ENCODE measurements at places on chromosomes 6 and 20. TPM values are rescaled to one million over a fixed set of nuclear protein-coding genes. Genes with fewer than 3 reads are reported as not detected.

- DNase-seq = no peak
- peaks cover 58% of the 10 kb centered on the region for H3K36me3 ChIP-seq
- H3K27me3 ChIP-seq = no peaks in the 10 kb centered on the region
- no peak overlapping the region for H3K27ac ChIP-seq
These were observed 23.1 kb upstream of the MROH8 start for GRCh38 chr20:37202267-37202943.

The PLA2G7 gene
- 2.4 TPM for total RNA-seq

The PAX1 gene
- total RNA-seq = not detected

DNA sequence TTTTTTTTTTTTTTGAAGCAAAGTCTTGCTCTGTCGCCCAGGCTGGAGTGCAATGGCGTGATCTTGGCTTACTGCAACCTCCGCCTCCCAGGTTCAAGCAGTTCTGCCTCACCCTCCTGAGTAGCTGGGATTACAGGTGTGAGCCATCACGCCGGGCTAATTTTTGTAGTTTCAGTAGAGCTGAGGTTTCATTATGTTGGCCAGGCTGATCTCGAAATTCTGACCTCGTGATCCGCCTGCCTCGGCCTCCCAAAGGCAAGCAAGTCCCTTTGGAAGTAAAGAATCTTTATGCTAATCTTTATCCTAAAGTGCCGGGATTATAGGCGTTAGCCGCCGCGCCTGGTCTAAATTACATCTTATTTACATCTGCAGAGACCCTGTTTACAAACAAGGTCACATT lies 1.5 kb downstream of the PSMG4 start:
- peaks cover 13% of the 10 kb centered on the region for H3K36me3 ChIP-seq
- H3K4me1 ChIP-seq = peaks cover 33% of the 10 kb centered on the region
- DNase-seq = no peak
- no peaks in the 10 kb centered on the region for H3K27me3 ChIP-seq

The NHLRC1 gene
- total RNA-seq = 0.29 TPM

DNA sequence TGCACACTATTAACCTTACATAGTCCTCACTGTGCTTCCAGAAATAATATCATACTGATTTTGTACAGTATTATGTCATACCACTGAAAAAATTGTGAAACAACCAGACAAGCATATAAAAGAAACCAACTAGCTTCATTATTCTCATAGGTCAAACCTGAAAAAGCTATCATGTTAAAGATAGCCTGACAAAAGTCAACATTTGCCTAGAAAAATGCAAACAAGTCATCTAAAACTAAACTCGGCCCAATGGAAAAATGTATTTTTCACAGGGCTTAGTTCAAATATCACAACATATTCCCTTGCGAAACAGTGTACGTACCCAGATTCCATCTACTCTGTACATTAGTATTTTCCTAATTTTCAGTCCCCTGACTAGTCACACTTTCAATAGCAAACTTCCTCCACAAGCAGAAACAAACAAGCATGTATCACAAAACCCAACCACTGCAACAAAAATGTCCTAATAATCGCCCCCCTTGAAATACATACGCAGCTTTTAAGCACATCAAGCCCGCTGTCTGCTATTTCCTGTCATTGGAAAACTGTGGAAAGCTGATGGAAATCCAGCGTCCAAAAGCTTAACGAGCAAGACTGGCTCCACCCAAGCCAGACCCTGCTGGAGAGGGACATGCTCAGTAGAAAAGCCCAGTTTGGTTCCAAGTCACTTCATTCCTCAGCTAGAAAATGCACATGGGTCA lies 93.1 kb downstream of the EPB41L2 start:
- no peaks in the 10 kb centered on the region for H3K4me1 ChIP-seq
- H3K4me3 ChIP-seq = no peak overlapping the region
- no peak overlapping the region for H3K27ac ChIP-seq
- DNase-seq = no peak
- H3K27me3 ChIP-seq = no peaks in the 10 kb centered on the region

The APCDD1L gene
- total RNA-seq = not detected

GRCh38 chr6:46734867-46735719 lies at the start of gene PLA2G7:
Gene PLA2G7, minus strand, starts transcription at chr6:46735375. Its CDS starts 12,484 bp downstream, at chr6:46722891.
- H3K4me1 ChIP-seq = no peaks in the 10 kb centered on the region
- no peaks in the 10 kb centered on the region for H3K36me3 ChIP-seq
- H3K4me3 ChIP-seq = no peak within 1 kb of the TSS

DNA sequence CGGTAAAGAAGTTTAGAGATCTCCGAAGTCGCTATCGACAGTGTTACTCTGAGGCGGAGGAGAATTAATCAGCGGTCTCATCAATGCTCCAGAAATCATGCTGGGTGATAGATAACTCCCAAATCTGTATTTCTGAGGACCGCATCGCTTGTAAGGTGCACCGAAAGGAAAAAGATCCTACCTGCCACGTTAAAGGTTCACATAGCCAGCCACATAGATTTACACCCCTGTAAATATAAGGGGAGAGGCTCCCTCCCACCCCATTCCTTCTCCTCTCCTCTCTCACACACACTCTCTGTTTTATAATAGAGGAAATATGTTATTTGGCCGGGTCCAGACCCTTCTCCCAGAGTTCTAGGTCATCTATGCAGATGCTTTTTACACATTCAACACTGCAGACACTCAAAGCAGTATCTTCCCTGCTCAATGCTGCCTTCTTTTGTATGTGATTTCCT lies 620 bp upstream of the DEK start:
- H3K27ac ChIP-seq = peak overlapping the region; percentile 74
- peaks cover 44% of the 10 kb centered on the region for H3K4me1 ChIP-seq
- peak overlapping the region; percentile 72 for H3K4me3 ChIP-seq
- H3K27me3 ChIP-seq = no peaks in the 10 kb centered on the region

- DNase-seq = no peak
- H3K4me3 ChIP-seq = no peak overlapping the region
- no peaks in the 10 kb centered on the region for H3K4me1 ChIP-seq
- H3K36me3 ChIP-seq = no peaks in the 10 kb centered on the region
- H3K27ac ChIP-seq = no peak overlapping the region
- no peaks in the 10 kb centered on the region for H3K27me3 ChIP-seq
These were observed 73.0 kb upstream of the FAM8A1 start for GRCh38 chr6:17527076-17527475.

- no peak for DNase-seq
- no peak overlapping the region for H3K4me3 ChIP-seq
- H3K36me3 ChIP-seq = no peaks in the 10 kb centered on the region
- no peaks in the 10 kb centered on the region for H3K4me1 ChIP-seq
These were observed 190.3 kb upstream of the PCSK2 start for GRCh38 chr20:17036541-17036940.

GRCh38 chr6:47407300-47408281 lies 70.0 kb upstream of the CD2AP start:
- no peaks in the 10 kb centered on the region for H3K27me3 ChIP-seq
- no peaks in the 10 kb centered on the region for H3K36me3 ChIP-seq
- H3K4me1 ChIP-seq = no peaks in the 10 kb centered on the region
- H3K4me3 ChIP-seq = no peak overlapping the region

DNA sequence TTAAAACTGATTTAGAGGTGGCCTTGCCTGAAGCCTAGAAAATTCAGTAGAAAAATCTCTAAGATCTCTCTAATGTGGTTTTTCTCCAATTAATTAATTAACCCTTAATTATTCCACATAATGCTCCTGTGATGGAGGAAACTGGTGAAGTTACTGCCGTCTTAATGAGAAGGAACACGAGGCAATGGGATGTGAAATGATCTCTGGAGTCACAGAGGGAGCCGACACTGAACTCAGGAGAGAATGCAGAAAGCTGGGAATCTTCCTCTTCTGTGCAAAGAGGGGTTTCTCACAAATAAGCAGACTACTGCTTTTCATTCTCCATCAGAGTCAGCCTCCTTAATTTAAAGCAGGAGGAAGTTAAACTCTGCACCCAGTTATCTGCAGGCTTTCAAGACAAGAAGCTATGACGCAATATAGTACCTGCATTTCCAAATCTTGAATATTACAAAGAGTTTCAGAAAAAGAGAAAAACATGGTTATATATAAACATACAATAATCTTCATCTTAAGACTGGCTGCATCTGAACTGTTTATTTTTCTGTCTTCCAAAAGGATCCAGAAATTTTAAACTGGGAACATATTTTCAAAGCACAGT lies 18.1 kb upstream of the SNRPB2 start:
- H3K27ac ChIP-seq = no peak overlapping the region
- DNase-seq = no peak
- H3K36me3 ChIP-seq = no peaks in the 10 kb centered on the region
- peaks cover 24% of the 10 kb centered on the region for H3K4me1 ChIP-seq

The MICB gene
- total RNA-seq = 21.9 TPM

- DNase-seq = no peak
- H3K27me3 ChIP-seq = no peaks in the 10 kb centered on the region
- H3K4me1 ChIP-seq = no peaks in the 10 kb centered on the region
- H3K4me3 ChIP-seq = no peak overlapping the region
- H3K36me3 ChIP-seq = no peaks in the 10 kb centered on the region
- H3K27ac ChIP-seq = no peak overlapping the region
These were observed 198.2 kb downstream of the WDR27 start for GRCh38 chr6:169503422-169504152.

GRCh38 chr20:33897313-33897912 lies 86.3 kb downstream of the CHMP4B start:
- no peak overlapping the region for H3K4me3 ChIP-seq
- H3K4me1 ChIP-seq = no peaks in the 10 kb centered on the region
- H3K27ac ChIP-seq = no peak overlapping the region
- no peaks in the 10 kb centered on the region for H3K27me3 ChIP-seq

DNA sequence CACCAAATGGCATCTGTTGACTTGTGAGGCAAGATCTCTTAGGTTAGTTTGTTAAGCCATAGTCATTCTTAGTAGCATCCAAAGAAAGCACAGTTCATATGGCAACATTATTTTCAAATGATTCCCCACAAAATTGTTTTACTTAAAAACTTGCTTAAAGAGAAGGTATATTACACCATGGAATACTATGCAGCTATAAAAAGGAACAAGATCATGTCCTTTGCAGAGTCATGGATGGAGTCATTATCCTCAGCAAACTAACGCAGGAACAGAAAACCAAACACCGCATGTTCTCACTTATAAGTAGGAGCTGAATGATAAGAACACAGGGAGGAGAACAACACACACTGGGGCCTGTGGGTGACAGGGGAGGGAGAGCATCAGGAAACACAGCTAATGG lies 10.9 kb upstream of the DSE start:
- H3K27me3 ChIP-seq = no peaks in the 10 kb centered on the region
- H3K27ac ChIP-seq = no peak overlapping the region

The SLC22A2 gene
- total RNA-seq = not detected

The SOX4 gene
- total RNA-seq = 0.66 TPM

DNA sequence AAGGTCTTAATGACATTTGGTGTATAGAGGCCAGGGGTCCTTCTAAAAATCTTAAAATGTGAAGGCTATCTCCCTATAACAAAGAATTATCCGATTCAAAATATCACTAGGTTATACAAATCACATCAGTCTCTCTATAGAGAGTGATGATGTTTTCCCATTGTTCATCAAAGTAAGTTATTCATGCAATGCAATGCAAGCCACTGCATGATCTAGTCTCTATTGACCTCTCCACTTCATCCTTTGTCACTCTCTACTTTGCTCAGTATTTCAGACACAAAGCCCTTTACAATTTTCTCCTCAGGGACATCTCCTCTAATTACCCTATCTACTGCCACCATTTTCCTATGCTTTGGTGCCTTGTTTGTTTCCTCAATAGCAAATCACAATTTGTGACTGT lies 628.0 kb downstream of the HTR1B start:
- H3K4me1 ChIP-seq = no peaks in the 10 kb centered on the region
- H3K4me3 ChIP-seq = no peak overlapping the region
- H3K27ac ChIP-seq = no peak overlapping the region
- H3K27me3 ChIP-seq = no peaks in the 10 kb centered on the region

The DOK5 gene
- total RNA-seq = 5.1 TPM

GRCh38 chr6:54245265-54245664 lies 63.0 kb upstream of the TINAG start:
- H3K27me3 ChIP-seq = no peaks in the 10 kb centered on the region
- no peaks in the 10 kb centered on the region for H3K36me3 ChIP-seq
- no peak for DNase-seq
- H3K4me1 ChIP-seq = no peaks in the 10 kb centered on the region
- no peak overlapping the region for H3K27ac ChIP-seq
- no peak overlapping the region for H3K4me3 ChIP-seq

The SNX21 gene
- 1.2 TPM for total RNA-seq

The MAVS gene
- 34.8 TPM for total RNA-seq

DNA sequence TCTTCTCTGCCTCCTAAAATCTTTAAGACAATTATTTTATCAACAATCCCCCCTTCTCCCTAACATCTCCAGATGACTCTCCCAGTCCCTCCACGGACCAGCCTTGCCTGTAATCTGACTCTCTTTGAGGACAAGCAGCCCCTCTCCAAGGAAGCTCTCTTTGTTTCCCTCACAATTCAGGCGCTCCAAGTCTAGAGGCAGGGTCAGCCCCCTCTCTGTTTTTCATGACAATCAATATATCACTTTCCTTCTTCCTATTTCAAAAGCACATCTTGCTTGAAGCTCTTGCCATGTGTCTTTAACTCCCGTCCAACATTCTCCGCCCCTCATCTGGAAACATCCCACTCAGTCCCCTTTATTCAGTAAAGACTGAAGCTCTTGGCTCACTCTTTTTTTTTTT lies 393.4 kb upstream of the SULF2 start:
- H3K27ac ChIP-seq = no peak overlapping the region
- DNase-seq = no peak
- H3K4me1 ChIP-seq = no peaks in the 10 kb centered on the region

GRCh38 chr6:8336406-8337057 lies 98.8 kb downstream of the SLC35B3 start:
- H3K4me1 ChIP-seq = no peaks in the 10 kb centered on the region
- H3K27ac ChIP-seq = no peak overlapping the region
- H3K27me3 ChIP-seq = no peaks in the 10 kb centered on the region
- H3K36me3 ChIP-seq = no peaks in the 10 kb centered on the region
- no peak overlapping the region for H3K4me3 ChIP-seq
- DNase-seq = no peak

- H3K4me3 ChIP-seq = no peak overlapping the region
- no peak for DNase-seq
- H3K27me3 ChIP-seq = no peaks in the 10 kb centered on the region
- H3K36me3 ChIP-seq = no peaks in the 10 kb centered on the region
These were observed 3.2 kb downstream of the PTK6 start for GRCh38 chr20:63533871-63534393.

DNA sequence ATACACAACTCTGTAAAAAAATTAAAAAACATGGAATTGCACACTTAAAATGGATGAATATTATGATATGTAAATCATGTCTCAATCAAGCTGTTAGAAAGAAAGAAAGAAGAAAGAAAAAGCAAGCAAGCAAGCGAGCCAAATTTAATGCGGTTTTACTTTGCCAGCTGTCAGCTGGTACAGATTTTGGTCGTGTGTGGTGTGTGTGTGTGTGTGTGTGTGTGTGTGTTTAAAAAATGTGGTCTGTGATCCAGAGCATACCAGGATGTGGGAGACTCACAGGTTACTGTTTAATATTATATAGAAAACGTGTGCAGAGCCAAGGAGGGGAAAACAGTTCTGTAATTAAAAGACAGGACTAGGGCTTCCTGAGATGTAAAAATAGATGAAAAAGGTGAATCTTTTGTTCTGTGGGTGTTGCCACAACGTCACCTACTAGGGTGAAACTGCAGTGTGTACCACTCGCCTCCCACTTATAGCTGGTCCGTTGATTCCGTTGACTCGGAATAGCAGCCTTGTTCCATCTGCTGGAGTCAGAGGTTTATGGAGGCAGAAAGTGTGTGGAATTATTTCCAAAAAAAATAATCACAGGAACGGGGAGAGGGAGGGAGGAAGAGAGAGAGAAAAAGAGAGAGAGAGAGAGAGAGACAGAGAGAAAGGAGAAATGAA lies 197.7 kb downstream of the BCAS1 start:
- peak overlapping the region; percentile 62 for H3K27ac ChIP-seq
- H3K4me1 ChIP-seq = peaks cover 55% of the 10 kb centered on the region
- peak; percentile 74 for DNase-seq
- peak overlapping the region; percentile 59 for H3K4me3 ChIP-seq
- H3K36me3 ChIP-seq = no peaks in the 10 kb centered on the region
